ENCODE measurements at places on chromosomes 5 and 9.

DNA sequence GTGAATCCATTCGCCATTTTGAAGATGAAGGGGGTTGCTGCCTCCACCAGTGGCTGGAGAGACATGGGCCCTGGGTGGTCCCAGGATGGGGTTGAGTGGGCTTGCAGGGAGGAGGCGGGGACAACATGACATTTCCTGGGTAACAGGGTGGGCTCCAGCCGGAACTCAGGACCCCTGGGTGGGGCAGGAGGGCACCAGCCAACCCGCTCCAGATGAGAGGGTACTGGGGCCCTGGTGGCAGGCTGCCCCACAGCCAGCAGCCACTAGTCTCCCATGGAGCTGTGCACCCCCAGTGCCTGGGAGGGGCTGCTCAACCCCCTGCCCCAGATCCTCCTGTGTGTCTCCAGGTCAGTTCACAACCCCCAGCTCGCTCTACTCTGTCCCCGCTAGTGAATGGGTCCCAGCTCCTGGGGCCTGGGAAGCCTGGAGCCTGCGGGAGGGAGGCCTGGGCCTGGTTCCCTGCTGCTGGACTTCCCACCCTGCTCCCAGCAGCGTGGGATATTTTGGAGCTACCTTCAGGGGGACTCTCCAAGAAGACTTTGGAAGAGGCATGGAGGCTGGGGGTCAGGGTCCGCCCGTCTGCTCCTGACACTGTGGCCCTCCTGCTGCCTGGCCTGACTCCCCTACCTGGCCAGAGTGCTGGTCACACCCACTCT is 55.9 kb downstream of the AHRR start:
- no peak overlapping the region for H3K27ac ChIP-seq
- H3K4me3 ChIP-seq = no peak overlapping the region
- peaks cover 2% of the 10 kb centered on the region for H3K4me1 ChIP-seq
- H3K36me3 ChIP-seq = peaks cover 6% of the 10 kb centered on the region

DNA sequence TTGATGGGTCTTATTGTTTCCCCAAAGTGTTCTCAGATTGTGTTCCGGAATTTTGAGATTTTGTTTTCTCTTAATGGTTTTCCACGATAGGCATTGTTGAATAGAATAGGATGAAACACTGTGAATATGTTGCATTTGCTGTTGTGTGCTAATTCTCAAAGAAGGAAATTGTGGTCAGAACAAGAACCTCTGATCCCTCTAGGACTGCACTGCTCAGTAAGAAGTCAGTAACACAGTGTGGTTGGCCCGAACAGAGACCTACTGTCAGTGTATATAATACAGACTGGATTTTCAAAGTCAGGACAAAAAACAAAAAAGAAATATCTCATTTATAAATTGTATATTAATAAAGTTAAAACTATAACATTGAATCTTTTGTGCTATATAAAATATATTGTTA is 494.8 kb downstream of the MAT2B start:
- no peak overlapping the region for H3K27ac ChIP-seq
- no peaks in the 10 kb centered on the region for H3K36me3 ChIP-seq
- no peak overlapping the region for H3K4me3 ChIP-seq
- H3K4me1 ChIP-seq = peaks cover 5% of the 10 kb centered on the region
- DNase-seq = no peak

GRCh38 chr9:108521063-108521590 is 334.7 kb downstream of the ACTL7B start:
- H3K4me3 ChIP-seq = no peak overlapping the region
- no peak for DNase-seq
- H3K4me1 ChIP-seq = no peaks in the 10 kb centered on the region
- H3K27me3 ChIP-seq = no peaks in the 10 kb centered on the region
- no peak overlapping the region for H3K27ac ChIP-seq
- H3K36me3 ChIP-seq = no peaks in the 10 kb centered on the region

- H3K4me3 ChIP-seq = no peak overlapping the region
- no peak overlapping the region for H3K27ac ChIP-seq
- H3K4me1 ChIP-seq = peaks cover 4% of the 10 kb centered on the region
- H3K27me3 ChIP-seq = no peaks in the 10 kb centered on the region
- no peak for DNase-seq
Observed at GRCh38 chr5:99331061-99331460, 402.3 kb upstream of the CHD1 start.

DNA sequence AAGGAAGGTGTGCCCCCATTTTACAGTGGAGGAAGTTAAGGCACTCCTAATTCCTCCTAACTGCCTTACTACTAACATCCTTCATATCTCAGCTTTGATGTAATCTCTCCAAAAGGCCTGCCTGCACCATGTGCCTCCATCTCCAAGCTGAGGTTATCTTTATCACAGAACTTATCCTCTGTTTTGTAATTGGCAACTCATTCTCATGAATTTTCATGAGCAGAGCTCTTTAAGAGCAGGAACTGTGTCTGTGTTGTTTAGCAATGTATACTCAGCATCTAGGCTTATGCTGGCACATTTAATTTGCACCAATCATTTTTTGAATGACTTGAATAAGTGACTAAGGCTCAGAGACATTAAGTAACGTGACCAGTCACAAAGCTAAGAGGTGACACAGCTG is 147.9 kb upstream of the VLDLR start:
- H3K36me3 ChIP-seq = no peaks in the 10 kb centered on the region
- DNase-seq = no peak
- no peak overlapping the region for H3K27ac ChIP-seq

- H3K36me3 ChIP-seq = no peaks in the 10 kb centered on the region
- DNase-seq = no peak
- no peaks in the 10 kb centered on the region for H3K27me3 ChIP-seq
- H3K27ac ChIP-seq = no peak overlapping the region
Observed at GRCh38 chr5:101271416-101271815, 368.3 kb upstream of the ST8SIA4 start.
